Ureter (tissue), 1 donor: ENCODE measurements at places on chromosomes 2 and 18. TPM values are rescaled to one million over a fixed set of nuclear protein-coding genes. Genes with fewer than 3 reads are reported as not detected.

Gene RUFY4
- 5.6 TPM for total RNA-seq

Gene TRABD2A
- 4.1 TPM for total RNA-seq

Gene RAB12
- total RNA-seq = 50.0 TPM

Gene CYP26B1
- total RNA-seq = 1.1 TPM

Gene SAP130
- total RNA-seq = 22.5 TPM
